Activated CD4-positive, alpha-beta memory T cell treated with anti-CD3 and anti-CD28 coated beads, Interleukin-2, amount 10 ng/mL, durations not matched to agents 7 days and 5 days (primary cell): ENCODE measurements at places on chromosomes 11 and 22. TPM values are rescaled to one million over a fixed set of nuclear protein-coding genes. Genes with fewer than 3 reads are reported as not detected.

GRCh38 chr11:69463181-69463994, 18.1 kb upstream of the LINC01488 start:
- no peak overlapping the region for H3K27ac ChIP-seq
- H3K4me1 ChIP-seq, result no peaks in the 10 kb centered on the region
- no peaks in the 10 kb centered on the region for H3K36me3 ChIP-seq
- no peak overlapping the region for H3K4me3 ChIP-seq
- no peak for DNase-seq

SLC22A9 gene
- not detected for total RNA-seq

POLD3 gene
- total RNA-seq, result 46.5 TPM

DNA sequence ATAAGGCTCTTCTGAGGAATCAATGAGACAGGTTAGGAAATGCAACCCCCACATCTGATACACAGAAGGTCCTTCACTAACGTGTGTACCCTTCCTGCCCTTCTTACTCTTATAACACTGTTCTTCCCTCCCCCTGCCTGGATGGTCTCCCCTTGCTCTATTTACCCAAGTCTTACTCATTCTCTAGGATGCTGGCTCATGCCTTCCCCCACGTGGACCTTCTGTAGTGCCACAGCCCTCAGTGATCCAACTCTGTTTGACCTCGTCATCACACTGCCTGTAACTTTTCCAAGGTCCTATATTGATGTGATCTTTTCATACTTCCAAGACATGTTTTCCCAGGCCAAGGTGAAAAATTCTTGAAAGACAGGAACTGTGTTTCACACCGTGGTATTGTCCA, 79.8 kb downstream of the C11orf58 start:
- no peak overlapping the region for H3K27ac ChIP-seq
- DNase-seq, result no peak
- H3K4me3 ChIP-seq, result no peak overlapping the region
- H3K27me3 ChIP-seq, result no peaks in the 10 kb centered on the region
- peaks cover 4% of the 10 kb centered on the region for H3K4me1 ChIP-seq
- H3K36me3 ChIP-seq, result no peaks in the 10 kb centered on the region

GRCh38 chr11:76577226-76577920, 93.2 kb downstream of the LRRC32 start:
- no peaks in the 10 kb centered on the region for H3K36me3 ChIP-seq
- no peak for DNase-seq
- H3K4me3 ChIP-seq, result no peak overlapping the region

- peaks cover 24% of the 10 kb centered on the region for H3K4me1 ChIP-seq
- peaks cover 35% of the 10 kb centered on the region for H3K36me3 ChIP-seq
Observed at GRCh38 chr11:123736769-123737168, 4.7 kb downstream of the ZNF202 start.

GRCh38 chr22:23825246-23825905, 13.4 kb downstream of the DERL3 start:
- H3K27me3 ChIP-seq, result no peaks in the 10 kb centered on the region
- peaks cover 40% of the 10 kb centered on the region for H3K4me1 ChIP-seq
- H3K36me3 ChIP-seq, result peaks cover 64% of the 10 kb centered on the region
- H3K27ac ChIP-seq, result peak overlapping the region; percentile 88
- H3K4me3 ChIP-seq, result no peak overlapping the region
- DNase-seq, result no peak

CLTCL1 gene
- 1.1 TPM for total RNA-seq
